ENCODE measurements at places on chromosomes 1 and 21. TPM values are rescaled to one million over a fixed set of nuclear protein-coding genes. Genes with fewer than 3 reads are reported as not detected.

Gene CACNA1E
- not detected for total RNA-seq

Gene TTC24
- total RNA-seq, result not detected

Gene NOTCH2NLA
- total RNA-seq, result 45.3 TPM

- H3K36me3 ChIP-seq, result no peaks in the 10 kb centered on the region
- H3K27me3 ChIP-seq, result no peaks in the 10 kb centered on the region
- H3K4me3 ChIP-seq, result no peak overlapping the region
- no peaks in the 10 kb centered on the region for H3K4me1 ChIP-seq
- DNase-seq, result peak; percentile 83
- H3K27ac ChIP-seq, result no peak overlapping the region
Measured at GRCh38 chr21:45551316-45551715, 9.1 kb upstream of the SLC19A1 start.

DNA sequence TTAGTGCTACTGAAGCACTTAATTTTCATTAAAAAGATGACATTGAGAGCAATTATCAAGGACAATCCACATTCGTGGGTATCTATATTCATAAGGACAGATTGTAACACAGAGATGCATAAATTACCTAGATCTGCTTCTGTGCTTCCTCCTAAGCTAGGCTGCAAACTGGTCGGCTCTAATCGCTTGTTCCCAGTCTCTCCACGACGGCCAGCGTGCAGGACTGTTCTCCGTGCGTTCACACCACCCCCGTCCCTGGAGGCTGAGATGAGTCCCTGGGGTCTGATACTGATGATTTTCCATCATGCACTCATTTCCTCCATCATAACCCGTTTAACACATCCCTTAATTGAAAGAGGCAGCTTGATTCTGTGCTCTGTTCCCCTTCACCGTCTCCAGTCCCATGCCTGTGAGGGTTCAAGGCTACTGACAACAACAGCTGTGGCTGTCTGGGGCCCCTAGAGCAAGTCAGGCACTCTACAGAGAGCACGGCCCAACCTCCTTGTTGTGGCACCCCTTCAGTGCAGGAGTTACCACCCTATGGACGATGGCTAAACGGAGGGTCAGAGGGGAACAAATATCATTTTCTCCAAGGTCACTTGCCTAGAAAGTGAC is 469.6 kb downstream of the NPHP4 start:
- no peak for DNase-seq
- no peak overlapping the region for H3K4me3 ChIP-seq
- H3K36me3 ChIP-seq, result no peaks in the 10 kb centered on the region
- H3K27ac ChIP-seq, result no peak overlapping the region
- no peaks in the 10 kb centered on the region for H3K27me3 ChIP-seq

- H3K27ac ChIP-seq, result peak overlapping the region; percentile 13
- peak; percentile 49 for DNase-seq
- H3K4me1 ChIP-seq, result peaks cover 29% of the 10 kb centered on the region
- H3K27me3 ChIP-seq, result no peaks in the 10 kb centered on the region
Measured at GRCh38 chr1:58402444-58402843, 144.1 kb downstream of the OMA1 start.

GRCh38 chr1:155938220-155938627 is 3.2 kb upstream of the RXFP4 start:
- no peaks in the 10 kb centered on the region for H3K36me3 ChIP-seq
- peak; percentile 72 for DNase-seq
- peaks cover 18% of the 10 kb centered on the region for H3K4me1 ChIP-seq
- no peak overlapping the region for H3K4me3 ChIP-seq
